ENCODE measurements at places on chromosomes 5 and 9. TPM values are rescaled to one million over a fixed set of nuclear protein-coding genes. Genes with fewer than 3 reads are reported as not detected.

DNA sequence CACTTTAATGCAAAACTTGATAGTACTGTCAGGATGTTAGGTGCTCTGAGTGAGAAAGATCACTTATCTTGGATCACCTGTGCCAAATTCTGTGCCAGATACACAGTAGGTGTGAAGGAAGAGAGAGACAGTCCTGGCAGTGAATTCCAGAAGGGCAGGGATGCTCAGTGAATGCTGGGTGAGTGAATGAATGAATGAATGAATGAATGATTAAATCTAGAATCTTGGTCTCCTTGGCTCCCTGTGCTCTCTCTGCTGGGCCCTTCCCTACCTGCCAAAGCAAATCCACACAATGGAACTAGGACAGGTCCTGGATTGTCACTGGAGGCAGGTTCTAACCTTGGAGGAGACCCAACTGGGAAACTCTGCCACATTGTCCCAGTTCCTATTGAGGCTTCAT, 117.5 kb upstream of the CXCL14 start:
- no peak for DNase-seq

DNA sequence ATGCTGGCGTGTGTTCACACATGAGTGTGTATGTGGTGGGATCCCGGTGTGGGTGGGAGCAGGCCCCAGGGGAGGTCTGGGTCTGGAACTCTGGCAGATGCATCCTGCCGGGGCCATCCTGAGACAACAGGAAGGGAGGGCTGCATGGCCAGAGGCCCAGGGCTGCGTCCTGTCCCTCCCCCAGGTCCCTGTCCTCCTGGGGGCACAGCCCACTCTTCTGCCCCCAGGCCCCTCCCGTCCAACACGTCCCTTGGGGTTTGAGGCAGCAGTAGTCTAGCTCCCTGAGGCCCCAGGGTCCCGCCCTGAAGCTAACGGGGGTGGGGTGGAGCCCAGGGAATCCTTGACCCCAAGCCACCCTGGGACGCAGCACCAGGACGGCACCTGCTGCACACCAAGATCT, 16.6 kb downstream of the FLT4 start:
- DNase-seq, result no peak

DNA sequence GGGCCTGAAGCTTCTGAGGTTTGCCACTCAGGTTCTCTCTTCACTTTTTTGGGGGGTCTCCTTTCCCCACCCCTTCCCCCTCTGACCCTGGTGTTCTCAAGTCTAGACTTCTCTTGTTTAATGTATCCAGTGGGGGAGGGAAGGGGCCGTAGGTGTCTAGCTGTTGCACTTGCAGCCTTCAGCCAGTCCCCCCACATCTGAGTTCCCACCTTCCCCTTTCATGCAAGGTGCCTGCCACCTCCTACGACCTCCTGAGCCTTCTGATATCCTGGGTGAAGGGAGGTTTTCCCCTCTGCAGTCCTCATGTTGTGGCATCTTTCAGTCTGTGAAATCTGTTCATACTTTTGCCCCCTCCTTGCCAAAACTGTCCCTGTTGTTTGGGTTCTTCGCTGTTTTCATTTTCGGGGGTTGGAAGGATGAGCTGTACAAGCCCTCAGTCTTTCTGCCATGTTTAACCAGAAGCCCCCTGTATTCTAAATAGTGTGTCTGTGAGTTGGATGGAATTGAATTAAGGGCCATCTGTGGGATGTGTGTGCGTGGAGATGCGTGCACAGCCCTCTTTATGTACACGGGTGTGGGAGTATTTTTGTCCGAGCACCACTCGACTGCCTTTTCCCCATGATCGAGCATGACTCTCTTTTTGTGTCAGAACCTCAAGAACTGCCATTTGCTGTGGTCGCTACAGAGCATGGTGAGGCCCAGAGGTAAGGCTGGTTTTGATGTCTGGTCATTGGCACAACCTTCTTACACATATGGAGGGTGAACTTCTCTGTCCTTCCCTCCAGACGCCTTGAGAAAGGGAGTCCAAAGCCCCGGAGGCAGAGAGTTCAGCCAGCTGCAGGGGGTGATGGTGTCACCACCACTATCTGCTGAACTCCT, 23.6 kb downstream of the PRRC2B start:
- DNase-seq, result no peak

DNA sequence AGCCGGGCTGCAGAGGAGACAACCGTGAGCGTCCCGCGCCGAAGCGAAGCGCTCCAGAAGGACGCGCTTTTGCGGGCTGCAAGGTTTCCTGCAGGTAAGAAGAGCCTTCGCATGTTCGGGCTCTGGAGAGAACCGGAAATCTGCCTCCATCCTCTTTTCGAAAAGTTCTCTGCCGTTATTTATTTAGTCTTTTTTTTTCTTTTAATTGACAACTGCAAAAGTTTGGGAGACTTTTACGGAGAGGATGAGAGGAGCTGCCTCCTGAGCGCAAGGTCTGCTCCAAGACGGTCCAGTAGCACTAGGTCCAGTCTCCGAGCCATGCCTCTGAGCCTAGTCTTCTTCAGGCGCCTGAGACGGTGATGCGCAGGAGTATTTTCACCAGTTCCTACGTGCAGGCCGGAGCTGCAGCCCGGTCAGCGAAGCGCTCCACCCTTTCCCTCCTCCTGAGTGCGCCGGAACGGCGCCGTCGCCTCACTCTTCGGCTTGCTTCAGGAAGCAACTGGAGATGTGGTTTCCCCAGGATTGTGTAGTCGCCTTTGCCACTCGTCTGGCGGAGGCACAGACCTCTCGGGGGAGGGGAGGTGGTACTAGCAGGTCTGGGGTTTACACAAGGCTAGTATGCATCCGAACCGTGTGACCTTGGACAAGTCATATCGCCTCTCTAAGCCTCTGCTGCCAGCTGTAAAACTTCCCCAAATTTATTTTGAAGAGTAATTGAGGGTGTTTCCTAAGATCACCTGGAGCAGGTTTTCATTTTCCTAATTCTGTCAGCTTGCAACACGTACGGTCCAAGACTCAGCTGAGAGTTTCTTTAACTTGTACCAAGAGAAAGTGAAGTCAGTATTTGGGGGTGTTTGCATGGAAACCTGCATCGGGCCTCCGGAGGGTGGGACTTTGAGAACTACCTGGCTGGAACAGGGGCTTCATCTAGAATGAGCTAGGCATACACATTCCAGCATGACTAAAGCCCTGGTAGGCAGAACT, 4.5 kb downstream of the POU4F3 start:
- DNase-seq, result no peak

DNA sequence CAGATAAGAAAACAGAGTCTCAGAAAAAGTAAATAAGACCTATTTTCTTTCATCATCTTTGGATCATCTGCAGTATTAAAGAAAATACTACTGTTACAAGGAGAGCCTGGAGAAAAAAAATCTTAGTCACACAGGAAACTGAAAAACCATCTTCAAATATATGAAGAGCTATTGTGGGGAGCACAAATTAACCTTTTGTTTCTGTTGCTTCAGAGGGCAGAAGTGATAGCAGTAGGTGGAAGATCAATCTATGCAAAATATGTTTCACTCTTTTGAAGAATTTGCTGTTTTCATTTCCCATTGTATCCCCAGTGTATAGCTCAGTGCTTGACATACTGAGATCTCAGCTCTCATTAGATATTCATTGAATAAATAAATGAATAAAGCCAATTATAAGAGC, 13.1 kb upstream of the CEMIP2 start:
- no peak for DNase-seq

GRCh38 chr5:175728316-175728715, 70.4 kb downstream of the HRH2 start:
- no peak for DNase-seq

- peak; percentile 14 for DNase-seq
Measured at GRCh38 chr5:172322028-172322965, 38.7 kb upstream of the UBTD2 start.

GRCh38 chr5:139150367-139150999, 47.7 kb downstream of the SIL1 start:
- DNase-seq, result no peak

- DNase-seq, result no peak
Measured at GRCh38 chr5:54261596-54261995, 48.8 kb downstream of the ARL15 start.

DNA sequence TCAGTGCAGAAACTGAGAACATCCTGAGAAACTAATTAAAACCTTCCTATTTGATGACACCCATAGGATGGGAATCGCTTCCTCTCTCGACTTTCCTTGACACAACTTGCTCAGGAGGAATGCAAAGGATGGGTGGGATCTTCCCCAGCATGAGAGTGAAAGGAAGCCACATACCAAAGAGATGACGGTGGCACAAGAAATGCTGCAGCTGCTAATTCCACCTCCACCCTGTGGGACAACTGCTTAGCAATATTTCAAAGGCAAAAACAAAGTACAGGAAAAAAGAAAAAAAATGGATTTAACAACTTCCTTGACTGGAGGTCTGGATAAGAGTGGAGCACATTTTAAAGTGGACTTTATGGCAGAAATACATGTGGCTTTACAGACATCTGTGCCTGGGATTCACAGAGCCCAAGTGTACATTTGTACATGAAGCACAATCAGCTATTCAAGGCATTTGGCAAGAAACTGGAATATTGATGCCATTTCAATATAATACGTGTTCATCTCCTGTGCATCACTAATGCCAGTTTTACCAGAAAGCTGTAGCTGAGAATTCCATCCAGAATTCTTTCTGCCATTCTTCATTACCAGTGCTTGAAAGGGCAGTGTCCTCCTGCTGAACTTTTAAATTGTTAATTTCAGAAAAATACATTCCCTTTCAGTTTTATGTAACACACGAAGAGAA, 359.2 kb upstream of the ACTBL2 start:
- no peak for DNase-seq

DNA sequence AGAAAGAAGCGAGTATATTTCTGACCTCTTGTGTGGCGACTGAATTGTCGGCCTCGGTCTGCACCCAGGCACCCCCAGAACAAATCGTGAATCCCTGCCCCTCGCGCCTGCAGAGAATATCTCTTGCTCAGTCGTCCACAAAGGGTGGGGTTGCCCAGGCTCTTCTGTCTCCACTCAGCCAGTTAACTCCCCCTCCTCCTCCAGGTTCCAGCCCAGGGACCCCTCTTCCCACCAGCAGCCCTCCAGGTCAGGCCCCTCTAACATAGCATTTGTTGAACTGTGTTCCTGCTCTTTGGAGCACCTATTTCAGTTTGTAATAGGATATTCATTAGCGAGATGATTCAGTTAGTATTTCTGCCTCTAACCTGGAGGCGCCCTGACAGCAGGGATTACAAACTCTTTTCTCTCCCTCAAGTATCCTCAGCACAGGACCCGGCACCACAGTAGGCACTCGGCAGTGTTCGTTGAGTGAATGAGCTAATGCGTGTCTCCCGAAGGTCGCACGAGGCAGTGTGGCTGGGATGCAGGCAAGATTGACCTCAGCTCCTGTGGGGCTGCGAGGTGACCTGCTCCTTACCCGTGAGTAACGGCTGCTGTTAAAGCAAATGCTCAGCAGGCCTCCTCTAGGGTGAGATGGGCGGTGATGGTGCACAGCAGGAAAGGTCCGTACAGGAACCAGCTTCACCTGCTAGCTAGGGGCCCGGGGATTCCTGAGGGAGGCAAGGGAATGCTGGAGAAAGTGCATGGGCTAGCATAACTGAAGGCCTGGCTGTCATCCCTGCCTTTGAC, 25.8 kb downstream of the ZBTB34 start:
- no peak for DNase-seq

GRCh38 chr5:143398451-143399237, 4.8 kb downstream of the NR3C1 start:
- no peak for DNase-seq

DNA sequence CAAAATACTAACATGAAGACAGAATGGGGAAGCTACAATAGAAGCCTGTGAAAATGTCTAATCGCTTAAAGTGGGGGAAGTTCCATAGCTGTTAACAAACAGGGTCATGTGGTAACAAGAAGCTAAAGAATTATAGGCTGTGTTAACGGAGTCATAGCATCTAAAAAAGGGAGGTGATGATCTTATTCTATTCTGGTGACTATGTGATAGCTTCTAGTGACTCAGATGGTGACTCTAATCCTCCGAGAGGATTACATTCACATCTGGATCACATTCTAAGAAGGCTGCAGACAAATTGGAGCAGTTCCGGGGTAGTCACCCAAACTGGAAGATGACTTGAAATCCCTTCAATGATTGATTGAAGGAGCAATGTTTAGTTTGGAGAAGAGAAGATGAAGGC, 142.1 kb downstream of the LIFR start:
- DNase-seq, result no peak

DNA sequence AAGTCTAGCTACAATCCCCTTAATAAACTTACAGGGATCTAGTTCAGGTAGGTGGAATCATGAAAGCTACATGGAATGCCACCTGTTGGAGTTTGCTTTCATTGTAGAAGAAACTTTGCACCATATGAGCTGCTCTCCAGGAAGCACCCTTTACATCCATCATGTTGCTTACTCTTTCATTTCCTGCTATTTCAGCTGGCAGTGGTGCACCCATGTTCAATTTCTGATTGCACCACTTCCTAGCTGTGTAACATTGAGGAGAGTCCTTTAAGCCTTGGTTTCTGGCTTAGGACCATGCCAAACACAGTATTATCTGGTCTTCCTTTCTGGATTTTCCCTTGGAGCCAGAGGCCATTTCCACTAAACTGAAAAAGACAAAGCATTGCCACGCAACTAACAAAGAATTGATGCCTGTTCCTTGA, 123.3 kb upstream of the SLC12A2 start:
- DNase-seq, result no peak

DNA sequence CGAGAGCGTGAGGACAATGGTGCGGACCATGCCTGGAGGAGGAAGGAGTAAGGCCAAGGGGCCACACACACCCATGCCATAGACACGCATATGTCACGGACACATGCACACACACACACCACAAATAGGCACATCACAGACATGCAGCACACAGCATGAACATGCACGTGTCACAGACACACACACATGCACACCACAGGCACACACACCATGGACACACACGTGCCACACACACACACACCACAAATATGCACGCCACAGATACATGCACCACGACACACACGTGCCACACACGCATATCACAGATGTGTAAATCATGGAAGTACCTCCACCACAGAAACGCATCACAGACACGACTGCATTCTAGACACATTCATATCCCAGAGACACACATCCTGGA, 16.7 kb downstream of the TERT start:
- no peak for DNase-seq

GRCh38 chr5:149425729-149426128, 46.6 kb upstream of the IL17B start:
- DNase-seq, result no peak

DNA sequence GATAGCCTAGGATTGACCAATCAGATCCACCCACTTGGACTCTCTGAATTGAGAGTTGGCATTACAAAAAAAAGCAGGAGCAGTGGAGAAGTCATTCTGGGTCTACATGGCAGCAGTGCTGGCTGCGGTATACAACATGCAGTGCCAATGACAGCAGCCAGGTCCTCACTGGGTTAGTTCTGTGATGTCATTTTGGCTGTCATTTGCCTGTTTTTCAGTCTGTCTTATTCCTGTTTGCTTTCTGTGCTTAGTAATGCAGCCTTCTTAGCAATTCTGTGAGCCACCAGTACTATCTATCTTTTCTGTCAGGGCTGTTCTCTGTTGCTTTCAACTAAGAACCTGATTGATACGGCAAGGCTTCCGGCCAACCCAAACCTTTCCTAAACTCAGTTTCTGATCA, 471.8 kb downstream of the BNC2 start:
- no peak for DNase-seq

- DNase-seq, result peak; percentile 76
Measured at GRCh38 chr9:108934323-108934893, at the start of gene ABITRAM. TSS of gene ABITRAM (plus strand) at chr9:108934400. CDS start at chr9:108934487, 87 bp downstream.

Gene DOK3
- 11.0 TPM for total RNA-seq

Gene TSC1
- total RNA-seq, result 134 TPM

Gene PTGES
- 3.5 TPM for total RNA-seq

Gene OSTF1
- 5.6 TPM for total RNA-seq

Gene ENTREP1
- total RNA-seq, result 23.2 TPM

Gene CTXN3
- total RNA-seq, result not detected

Gene EGR1
- total RNA-seq, result 61.5 TPM

Gene IL3
- total RNA-seq, result not detected

Gene IRX2
- total RNA-seq, result not detected

Gene ADAMTS13
- total RNA-seq, result 11.1 TPM

Gene ROPN1L
- not detected for total RNA-seq

Gene CARD9
- 1.1 TPM for total RNA-seq

Data from transverse colon (tissue), 4 donors.